ENCODE measurements at places on chromosomes 5 and 9. TPM values are rescaled to one million over a fixed set of nuclear protein-coding genes. Genes with fewer than 3 reads are reported as not detected.

DNA sequence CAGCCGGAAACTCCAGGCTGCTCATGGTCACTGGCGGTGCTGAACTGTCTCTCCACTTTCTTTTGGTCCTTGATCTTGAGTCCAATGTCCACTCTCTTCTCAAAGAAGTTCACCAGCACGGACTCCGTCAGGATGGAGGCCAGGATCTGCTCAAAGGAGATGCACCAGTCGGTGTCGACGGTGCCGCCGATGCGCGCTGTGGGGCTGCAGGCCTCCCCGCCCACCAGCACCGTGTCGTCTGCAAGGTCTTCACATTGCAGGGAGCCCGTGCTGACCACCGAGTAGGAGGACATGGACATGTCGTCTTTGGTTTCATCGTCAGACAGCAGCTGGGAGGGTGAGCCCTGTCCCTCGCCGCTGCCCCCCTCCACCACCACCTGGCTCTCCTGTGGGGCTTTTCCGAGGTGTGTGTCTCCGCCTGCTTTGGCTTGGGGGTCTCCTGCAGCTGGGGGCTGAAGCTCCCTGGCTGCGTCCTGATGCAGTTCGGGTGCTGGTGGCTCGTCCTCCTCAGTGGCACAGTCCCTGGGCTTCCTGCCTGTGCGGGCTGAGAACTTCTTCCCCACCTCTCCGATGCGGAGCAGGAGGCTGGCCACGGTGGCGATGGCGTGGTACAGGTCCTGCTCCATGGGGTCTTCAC lies 5.0 kb upstream of the MRNIP start:
- DNase-seq: no peak

GRCh38 chr5:62192958-62193357 lies 113.0 kb upstream of the KIF2A start:
- no peak for DNase-seq

- no peak for DNase-seq
These were observed 7.2 kb upstream of the SFXN1 start for GRCh38 chr5:175471196-175471595.

DNA sequence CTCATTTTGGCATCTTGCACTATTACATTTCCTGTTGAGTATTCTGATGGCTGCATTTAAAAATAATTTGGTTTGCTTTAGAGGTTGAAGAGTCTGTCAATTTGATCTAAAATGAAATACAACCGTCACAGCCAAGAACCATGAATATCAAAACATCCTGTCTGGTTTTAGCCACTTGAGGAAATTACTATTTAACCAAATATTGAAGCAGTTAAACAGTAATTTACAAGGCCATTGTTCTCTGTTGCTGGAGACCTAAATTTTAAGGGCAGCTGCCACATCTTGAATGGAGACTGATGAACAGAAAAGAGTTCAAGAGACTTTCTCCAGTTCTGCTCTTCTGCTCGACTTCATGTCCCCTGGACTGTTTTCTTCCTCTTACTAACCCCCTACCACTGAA lies 549.4 kb downstream of the LRRC70 start:
- no peak for DNase-seq

- peak; percentile 93 for DNase-seq
These were observed at the start of gene ZNF454 for GRCh38 chr5:178940569-178941360. ZNF454 (plus strand) TSS chr5:178941198; CDS start chr5:178942792, 1,594 bp downstream.

DNA sequence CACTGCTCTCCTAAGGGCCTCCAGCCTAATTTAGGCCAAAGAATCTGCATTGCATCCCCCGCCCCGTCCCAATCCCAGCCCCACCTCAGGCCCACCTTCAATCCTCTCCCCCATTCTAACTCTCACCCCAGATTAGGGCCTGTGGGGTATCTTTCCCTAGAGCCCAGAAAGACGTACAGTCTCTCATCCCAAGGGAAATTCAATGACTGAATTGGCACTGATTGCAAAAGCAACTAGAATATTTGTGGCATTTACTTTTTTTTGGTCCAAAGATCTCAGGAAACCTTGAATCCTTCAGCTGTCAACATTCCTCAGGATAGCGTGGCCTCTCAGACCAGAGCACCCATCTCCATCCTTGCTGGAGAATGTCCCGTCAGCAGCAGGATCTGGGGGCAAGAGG lies 30.6 kb downstream of the TRMO start:
- no peak for DNase-seq

GRCh38 chr5:38515646-38516045 lies 40.8 kb downstream of the LIFR start:
- no peak for DNase-seq

- no peak for DNase-seq
These were observed 64.8 kb downstream of the HABP4 start for GRCh38 chr9:96514800-96515158.

DNA sequence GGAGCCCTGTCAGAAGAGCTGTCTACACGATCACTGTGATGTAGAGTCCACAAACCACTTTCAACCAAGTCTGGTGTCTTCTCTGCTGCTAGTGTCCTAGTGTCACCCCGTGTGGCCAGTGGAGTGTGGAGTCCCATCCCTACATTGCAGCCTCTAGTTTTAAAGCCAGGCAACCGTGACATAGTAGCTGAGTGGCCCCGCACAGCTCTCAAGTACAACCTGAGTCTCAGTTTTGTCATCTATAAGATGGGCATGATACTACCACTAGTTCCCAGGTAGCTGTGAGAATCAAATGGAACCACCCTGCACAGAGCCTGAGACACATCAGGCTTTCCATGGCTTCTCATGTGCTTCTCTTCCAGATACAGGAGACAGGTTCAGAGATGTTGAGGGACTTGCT lies 43.2 kb upstream of the AKNA start:
- no peak for DNase-seq

GRCh38 chr5:137199201-137199600 lies 299.9 kb downstream of the SPOCK1 start:
- DNase-seq: no peak

DNA sequence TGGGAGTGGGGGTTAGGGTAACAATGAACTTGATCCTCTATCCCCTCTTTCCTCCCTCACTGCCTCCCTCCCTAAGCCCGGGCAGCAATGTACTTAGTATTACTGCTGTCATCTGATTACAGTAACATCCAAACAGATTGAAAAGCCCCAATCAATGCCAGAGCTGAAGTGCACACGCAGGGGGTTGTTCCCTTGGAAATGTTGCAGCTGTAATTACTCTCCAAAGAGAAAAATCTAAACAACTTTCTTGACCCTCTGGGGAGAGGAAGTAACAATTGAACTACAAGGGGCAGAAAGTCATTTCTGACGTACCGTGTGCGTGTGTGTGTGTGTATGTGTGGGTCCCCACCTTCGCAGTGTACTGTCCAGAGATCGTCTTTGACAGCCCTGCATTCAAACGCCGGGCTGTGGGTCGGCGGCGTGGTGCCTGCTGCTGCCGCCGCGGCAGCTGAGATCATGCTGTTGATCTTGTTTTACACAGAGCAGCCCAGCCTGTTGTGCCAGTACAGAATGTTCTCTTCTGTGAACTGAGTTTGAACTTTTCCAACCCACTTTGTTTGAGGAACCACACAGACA lies 66.0 kb upstream of the KLF9 start:
- DNase-seq: peak; percentile 88

- DNase-seq: no peak
These were observed 60.7 kb downstream of the MED27 start for GRCh38 chr9:132018957-132019405.

DNA sequence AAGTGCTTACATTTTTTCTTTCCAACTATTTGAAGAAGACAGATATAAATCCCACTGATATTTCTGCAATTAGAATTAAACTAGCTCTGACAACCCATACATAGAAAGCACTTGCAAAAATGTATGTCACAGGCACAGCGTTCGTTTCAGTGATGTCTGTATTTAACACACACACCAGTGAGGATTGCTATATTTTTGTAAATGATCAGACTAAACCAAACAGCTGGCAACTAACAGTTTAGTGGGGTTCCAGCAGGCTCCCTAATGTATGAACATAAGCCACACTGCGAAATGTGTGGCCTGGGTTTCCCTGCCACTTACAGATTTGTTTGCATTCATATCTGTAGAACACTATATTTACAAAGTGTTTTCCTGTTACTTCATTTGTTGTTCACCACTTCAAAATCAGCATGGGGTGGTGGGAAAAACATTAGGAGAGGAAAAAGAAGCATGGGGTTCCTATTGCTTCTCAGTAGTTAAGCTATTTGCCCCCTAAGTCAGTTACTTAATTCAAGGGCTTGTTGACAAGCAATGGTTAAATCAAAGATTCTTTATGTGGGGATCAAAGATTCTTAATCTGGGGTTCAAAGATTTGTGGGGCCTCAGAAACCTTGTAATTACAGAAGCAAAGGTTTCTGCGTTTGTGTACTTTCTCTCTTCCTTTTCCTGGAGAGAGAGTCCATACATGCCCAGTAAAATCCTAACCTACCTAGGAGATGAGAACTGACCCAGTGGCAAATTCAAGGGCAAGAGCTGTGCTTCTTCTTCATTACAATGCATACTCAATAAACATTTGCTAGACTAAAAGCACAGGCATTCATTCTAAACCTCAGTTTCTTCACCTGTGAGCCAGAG lies 27.1 kb downstream of the ZNF608 start:
- no peak for DNase-seq

DNA sequence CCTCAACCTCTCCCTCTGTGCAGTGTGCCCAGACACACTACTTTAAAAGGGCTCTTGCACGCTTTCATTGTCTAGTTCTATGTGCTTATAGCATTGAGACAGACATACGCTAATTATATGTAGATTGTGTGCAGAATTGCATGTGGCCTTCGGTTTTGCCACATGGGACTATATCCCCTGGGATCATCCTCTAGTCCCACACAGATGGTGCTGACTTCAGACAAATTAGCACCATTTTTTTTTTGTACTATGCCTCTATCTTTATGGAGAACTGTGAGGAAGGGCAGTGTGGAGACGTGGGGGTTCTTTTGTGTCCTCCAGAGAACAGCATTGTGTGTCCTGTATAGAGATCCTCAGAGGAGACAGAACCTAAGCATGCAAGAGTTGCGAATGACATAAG lies 29.3 kb downstream of the PAPPA start:
- no peak for DNase-seq

DNA sequence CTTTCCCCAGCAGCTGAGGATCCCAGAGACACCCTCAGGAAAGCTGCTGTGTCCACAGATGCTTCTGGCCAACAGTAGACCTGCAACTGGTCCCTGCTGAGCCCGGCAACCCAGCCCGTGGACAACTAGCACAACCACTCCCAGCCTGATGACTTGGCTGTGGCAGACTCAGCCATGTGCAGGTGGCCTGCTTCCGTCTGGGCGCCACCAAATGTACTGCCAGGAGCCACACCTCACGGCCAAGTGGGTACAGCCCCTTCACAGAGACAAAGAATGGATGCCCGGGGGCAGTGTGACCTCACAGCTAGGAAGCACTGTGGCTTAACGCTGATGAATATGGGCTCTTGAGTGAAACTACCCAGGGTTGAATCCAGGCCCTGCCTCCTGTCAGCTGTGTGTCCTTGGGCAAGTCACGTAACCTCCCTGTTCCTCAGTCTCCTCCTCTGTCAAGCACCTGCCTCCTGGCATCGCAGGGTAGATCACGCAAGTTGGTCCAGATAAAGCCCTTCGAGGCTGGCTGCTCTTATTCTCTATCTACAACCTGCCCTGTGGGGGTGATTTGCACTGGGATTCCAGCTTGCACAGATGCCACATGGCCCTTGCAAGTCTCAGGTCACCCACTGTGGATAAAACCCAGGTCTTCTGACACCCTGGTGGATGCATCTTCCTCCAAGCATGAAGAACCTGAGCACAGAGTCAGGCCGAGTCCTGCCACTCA lies 225.0 kb downstream of the PBX3 start:
- no peak for DNase-seq

DNA sequence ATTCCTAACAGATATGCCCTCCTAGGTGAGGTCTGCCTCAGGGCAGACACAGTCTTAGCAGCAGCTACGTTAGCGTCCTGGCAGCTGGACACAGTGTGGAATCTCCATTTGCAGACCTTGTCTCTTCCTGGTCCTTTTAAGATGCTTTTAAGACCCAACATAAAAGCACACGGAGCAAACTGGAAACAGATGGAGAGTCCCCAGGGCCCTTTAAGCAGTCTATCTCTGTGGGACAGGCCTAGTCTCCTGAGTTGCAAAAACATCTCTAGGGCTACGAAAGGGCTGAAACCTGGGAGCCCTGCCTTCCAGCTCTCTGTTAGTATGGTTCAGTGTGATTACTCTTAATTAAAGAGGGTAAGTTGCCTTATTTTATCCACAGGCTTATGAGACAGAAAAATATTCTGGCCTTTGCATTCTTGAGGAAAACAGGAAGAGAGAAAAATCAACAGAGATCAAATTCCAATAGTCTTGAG lies 66.0 kb upstream of the GNA14 start:
- no peak for DNase-seq

The CSF1R gene
- total RNA-seq: 9.8 TPM

The TMEM245 gene
- total RNA-seq: 51.0 TPM

The AGGF1 gene
- total RNA-seq: 12.6 TPM

The OGN gene
- total RNA-seq: 48.8 TPM

The OTP gene
- not detected for total RNA-seq

The PCDHGC4 gene
- total RNA-seq: 2.6 TPM

The EEIG1 gene
- 75.5 TPM for total RNA-seq

The PLPPR1 gene
- not detected for total RNA-seq

The KIAA1958 gene
- total RNA-seq: 24.6 TPM

The TMEM252 gene
- total RNA-seq: not detected

The SPRY4 gene
- 4.1 TPM for total RNA-seq

The ENC1 gene
- total RNA-seq: 14.3 TPM

The SPINK7 gene
- total RNA-seq: not detected
